Esophagus squamous epithelium (tissue), 5 donors: ENCODE measurements at places on chromosomes 4 and X.

- DNase-seq, result no peak
Observed at GRCh38 chrX:7447801-7448499, 300.0 kb upstream of the PUDP start.

DNA sequence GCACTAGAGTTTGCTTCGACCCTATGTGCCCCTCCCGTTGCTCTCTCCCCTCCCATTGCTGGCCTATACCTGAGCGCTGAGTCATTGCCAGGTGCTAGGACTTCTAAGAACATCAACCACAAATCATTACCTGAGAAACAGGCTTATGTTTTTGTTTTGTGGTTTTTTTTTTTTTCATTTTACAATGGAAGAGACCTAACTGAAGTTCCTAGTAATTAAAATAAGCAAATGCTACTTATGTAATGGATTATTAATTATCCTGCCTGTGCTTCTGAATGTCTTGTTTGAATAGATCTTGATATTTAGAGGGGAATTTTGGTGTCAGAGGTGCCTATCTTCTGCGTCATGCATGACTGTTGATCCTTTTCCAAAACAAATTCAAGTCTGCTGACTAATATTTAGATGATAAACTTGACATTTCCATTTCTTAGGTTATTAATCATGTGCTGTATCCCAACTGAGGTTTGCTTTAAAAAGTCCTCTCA lies 275.4 kb upstream of the CPEB2 start:
- DNase-seq, result no peak

DNA sequence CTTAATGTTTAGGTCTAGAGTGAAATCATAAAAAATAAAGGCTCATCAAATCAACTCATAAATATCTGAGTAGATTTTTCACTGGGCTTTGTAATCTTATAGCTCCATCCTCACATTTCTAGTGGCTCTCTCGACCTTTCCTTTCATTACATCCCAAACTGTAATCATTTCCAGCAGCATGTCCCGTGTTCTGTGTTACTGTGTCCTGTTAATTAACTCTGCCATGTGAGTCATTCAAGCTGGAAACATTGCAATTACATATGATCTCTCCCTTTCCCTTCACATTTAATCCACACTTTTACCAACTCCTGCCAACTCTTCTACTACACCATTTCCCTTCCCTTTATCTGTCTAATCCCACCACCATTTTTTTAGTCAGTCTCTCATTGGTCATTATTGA lies 75.5 kb downstream of the UGT8 start:
- DNase-seq, result no peak

DNA sequence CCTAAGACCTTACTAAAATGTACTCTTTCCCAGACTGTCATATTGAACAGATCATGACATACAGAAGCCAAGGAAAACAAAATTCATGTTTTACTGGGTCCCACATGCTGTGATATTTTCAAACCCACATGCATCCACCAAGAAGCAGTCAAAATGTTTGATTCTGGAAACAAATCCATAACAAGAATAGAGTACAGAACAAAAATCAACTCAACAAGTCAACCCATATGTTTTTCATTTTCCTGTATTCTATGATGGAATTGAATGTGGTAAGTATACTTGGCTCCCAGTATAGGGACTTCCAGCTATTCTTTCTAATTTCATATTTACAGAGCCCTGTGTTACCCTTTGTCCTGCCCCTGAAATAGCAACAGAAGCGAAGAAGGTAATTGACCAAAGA lies 106.8 kb downstream of the COL25A1 start:
- no peak for DNase-seq

- no peak for DNase-seq
Observed at GRCh38 chr4:148787831-148788477, 345.7 kb upstream of the NR3C2 start.

- DNase-seq, result no peak
Observed at GRCh38 chr4:139641218-139641617, 24.4 kb upstream of the MGST2 start.

GRCh38 chr4:38804654-38805295 lies at the start of gene TLR1:
TLR1 (minus strand) TSS chr4:38804791; CDS start chr4:38798831, 5,960 bp downstream.
- no peak for DNase-seq

GRCh38 chr4:153725136-153725830 lies 34.5 kb downstream of the RNF175 start:
- DNase-seq, result no peak

DNA sequence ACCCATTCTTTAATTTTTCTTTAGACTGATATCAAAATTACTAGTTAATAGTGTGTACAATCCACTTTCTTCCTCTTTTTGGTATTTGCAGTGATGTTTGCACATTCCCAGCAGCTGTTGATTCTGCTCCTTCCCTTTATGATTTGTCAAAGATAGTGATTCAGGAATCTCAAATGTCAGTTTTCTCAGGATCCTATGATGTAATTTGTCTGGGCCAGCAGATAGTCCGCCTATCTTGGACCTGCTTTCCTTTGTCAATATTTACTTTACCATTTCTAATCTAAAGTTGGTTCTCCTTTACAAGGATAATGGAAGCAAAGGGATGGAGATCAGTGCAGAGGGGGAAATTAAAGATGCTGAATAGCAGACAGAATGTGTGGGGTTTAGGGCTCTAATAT lies 122.1 kb downstream of the REELD1 start:
- DNase-seq, result no peak

DNA sequence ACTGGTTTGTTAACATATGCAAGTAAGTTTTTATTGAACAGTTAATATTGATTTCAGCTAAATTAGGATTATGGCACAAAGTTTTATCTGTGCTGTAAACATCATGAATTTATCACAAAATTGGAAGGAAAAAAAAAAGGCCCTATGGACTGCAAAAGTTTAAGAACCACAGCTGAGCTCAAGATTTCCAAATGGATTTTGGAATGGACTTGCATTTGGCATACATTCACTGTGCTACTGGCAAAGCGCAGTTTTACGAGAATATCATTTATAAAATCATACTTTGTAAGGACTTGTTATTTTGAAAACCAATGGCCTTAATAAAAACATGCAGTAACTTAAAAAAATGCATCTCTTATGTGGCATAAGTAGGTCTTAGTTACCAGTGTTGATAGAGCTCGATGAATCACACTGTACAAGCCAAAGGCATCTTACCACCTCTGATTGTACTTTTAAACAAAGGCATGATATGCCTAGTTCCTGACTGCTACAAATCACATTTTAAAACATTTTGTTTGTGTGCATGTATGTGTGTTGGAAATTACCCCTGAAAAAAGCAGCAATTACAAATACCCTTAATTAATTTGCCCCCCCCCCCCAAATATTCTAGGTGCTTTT lies 58.6 kb downstream of the TAB3 start:
- no peak for DNase-seq

DNA sequence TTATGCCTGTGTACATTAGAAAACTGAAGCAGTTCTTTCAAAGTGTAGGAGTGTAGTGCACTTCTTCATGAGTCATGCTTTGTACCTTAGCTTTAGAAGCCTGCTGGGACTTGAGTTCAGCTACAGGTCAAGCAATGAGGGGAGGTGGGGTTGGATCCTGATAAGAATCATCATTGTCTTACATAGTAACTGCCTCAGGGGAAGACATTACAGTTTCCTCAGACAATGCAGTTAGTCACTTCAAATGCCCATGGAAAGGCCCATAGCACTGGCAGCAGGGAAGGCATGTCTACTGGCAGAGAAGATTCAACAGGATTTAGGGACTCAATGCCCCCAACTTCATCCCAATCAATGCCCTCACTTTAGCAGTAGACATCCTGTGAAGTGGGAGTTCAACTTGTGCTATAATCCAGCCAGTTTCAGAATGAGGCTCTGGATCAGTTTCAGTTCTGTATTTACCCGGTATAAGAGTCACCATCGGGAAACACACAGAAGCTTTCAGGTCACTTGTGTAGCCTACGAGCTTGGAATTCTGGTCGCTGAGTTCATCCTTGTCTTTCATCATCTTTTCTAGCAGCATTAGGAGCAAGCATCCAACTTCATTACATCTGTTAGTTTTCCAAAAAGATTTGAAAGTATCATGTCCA lies 1216.5 kb downstream of the RAPGEF2 start:
- no peak for DNase-seq

GRCh38 chrX:10597871-10598270 lies 22.5 kb downstream of the MID1 start:
- no peak for DNase-seq

GRCh38 chr4:117481742-117482141 lies 396.4 kb upstream of the TRAM1L1 start:
- DNase-seq, result no peak

- no peak for DNase-seq
Observed at GRCh38 chrX:112654871-112655270, 24.9 kb downstream of the LHFPL1 start.

DNA sequence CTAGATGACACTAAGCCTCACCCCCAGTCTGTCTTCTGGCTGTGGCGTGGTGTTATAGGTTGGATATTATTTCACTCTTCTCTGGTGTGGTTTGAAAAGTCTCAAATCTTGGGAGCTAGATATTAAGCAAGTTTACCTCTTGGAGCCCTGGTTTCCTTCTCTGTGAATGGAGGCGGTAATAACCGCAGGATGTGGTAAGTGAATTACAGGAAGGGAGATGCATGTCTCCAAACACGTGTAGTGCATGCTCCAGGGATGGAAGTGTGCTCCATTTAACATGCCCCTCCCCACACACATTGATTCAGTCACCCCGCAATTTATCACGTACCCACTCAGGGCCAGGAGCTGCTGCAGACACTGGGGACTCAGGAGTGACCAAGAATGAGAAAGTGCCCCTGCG lies 4.9 kb downstream of the ZNF275 start:
- DNase-seq, result no peak
